ENCODE measurements at places on chromosomes 2 and 18.

GRCh38 chr18:23605941-23606340 lies 19.6 kb upstream of the NPC1 start:
- H3K4me1 ChIP-seq = no peaks in the 10 kb centered on the region
- no peak overlapping the region for H3K27ac ChIP-seq
- no peaks in the 10 kb centered on the region for H3K36me3 ChIP-seq
- H3K4me3 ChIP-seq = no peak overlapping the region
- no peak for DNase-seq

DNA sequence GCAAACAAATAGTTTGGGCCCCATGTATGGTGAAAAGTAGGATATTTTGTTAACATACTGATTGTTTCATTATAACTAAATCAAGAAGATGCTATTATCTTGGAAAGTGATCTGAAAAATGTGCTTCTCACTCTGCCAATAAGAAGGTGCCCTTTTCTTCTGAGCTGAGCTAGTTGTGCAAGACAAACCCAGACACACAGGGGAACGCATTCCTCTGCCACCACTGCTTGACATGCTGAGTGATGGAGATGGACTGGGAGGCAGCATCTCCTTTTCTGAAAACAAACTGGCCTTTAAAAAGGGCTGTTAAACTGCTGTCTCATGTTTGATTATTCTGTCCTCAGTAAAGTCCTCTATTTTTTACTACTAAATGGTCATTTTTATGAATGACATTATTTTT lies 1989.9 kb upstream of the CELF4 start:
- no peaks in the 10 kb centered on the region for H3K36me3 ChIP-seq
- no peaks in the 10 kb centered on the region for H3K27me3 ChIP-seq
- no peak overlapping the region for H3K27ac ChIP-seq
- no peak for DNase-seq
- no peak overlapping the region for H3K4me3 ChIP-seq

DNA sequence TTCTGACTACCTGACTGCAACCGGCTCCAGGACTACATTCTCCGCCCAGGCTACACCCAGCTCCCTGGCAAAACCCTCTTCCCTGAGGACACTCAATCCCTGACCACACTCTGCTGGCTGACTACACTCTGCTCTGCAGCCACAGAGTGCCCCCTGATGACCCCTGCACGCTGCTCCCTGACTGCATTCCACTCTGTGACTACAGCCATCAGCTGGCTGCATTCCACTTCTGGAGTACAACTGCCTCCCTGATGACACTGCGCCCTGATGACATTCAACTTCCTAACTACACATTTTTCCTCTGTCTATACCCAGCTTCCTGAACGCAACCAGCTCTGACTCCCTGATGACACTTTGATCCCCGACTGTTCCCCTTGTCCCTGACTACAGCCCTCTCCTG lies 71.3 kb upstream of the NRXN1 start:
- no peaks in the 10 kb centered on the region for H3K27me3 ChIP-seq
- no peak overlapping the region for H3K27ac ChIP-seq
- no peak overlapping the region for H3K4me3 ChIP-seq
- DNase-seq = no peak
- H3K4me1 ChIP-seq = no peaks in the 10 kb centered on the region

GRCh38 chr2:104685591-104685990 lies 168.3 kb upstream of the POU3F3 start:
- no peaks in the 10 kb centered on the region for H3K36me3 ChIP-seq
- no peaks in the 10 kb centered on the region for H3K4me1 ChIP-seq
- DNase-seq = no peak
- no peak overlapping the region for H3K27ac ChIP-seq
- no peak overlapping the region for H3K4me3 ChIP-seq

- no peak overlapping the region for H3K4me3 ChIP-seq
- peak overlapping the region; percentile 47 for H3K27ac ChIP-seq
- peaks cover 34% of the 10 kb centered on the region for H3K36me3 ChIP-seq
- H3K27me3 ChIP-seq = no peaks in the 10 kb centered on the region
Observed at GRCh38 chr2:189014449-189015138, 40.4 kb downstream of the COL3A1 start.

GRCh38 chr18:24837066-24837465 lies 376.6 kb downstream of the HRH4 start:
- no peaks in the 10 kb centered on the region for H3K4me1 ChIP-seq
- no peak overlapping the region for H3K4me3 ChIP-seq
- H3K27me3 ChIP-seq = no peaks in the 10 kb centered on the region
- no peak overlapping the region for H3K27ac ChIP-seq
- no peaks in the 10 kb centered on the region for H3K36me3 ChIP-seq

- H3K27me3 ChIP-seq = no peaks in the 10 kb centered on the region
- peak within 1 kb of the TSS; percentile 79 for H3K4me3 ChIP-seq
- no peaks in the 10 kb centered on the region for H3K36me3 ChIP-seq
- peak within 1 kb of the TSS; percentile 64 for H3K27ac ChIP-seq
Observed at GRCh38 chr2:47402805-47403608, at the start of gene MSH2. TSS of gene MSH2 (plus strand) at chr2:47403156. CDS start at chr2:47403192, 36 bp downstream.

GRCh38 chr18:505483-506122 lies 5.1 kb upstream of the COLEC12 start:
- H3K27me3 ChIP-seq = no peaks in the 10 kb centered on the region

DNA sequence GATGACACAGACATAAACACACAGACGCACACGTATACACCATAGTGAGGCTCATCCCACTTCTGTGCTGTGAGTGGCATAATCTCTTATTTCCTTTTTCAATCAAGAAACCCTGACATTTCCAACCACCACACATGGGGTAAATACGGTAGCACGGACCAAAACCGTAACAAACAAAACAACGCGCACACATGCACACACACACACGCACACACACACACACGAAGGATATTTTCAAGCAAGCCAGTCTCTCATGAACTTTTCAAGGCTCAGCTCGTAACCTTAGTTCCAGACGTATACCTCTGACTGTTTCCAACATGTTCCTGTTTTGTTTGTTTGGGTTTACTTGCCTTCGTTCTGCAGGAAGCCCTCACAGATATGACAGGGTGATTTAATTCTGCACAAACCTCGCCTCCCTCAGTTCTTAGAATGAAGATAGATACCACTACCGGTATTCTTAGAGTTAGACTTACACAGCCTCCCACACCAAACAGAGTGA lies 119.8 kb downstream of the BCL2 start:
- H3K4me1 ChIP-seq = peaks cover 4% of the 10 kb centered on the region
- no peak for DNase-seq
- no peaks in the 10 kb centered on the region for H3K36me3 ChIP-seq
- H3K27me3 ChIP-seq = no peaks in the 10 kb centered on the region
- no peak overlapping the region for H3K27ac ChIP-seq
- H3K4me3 ChIP-seq = no peak overlapping the region

DNA sequence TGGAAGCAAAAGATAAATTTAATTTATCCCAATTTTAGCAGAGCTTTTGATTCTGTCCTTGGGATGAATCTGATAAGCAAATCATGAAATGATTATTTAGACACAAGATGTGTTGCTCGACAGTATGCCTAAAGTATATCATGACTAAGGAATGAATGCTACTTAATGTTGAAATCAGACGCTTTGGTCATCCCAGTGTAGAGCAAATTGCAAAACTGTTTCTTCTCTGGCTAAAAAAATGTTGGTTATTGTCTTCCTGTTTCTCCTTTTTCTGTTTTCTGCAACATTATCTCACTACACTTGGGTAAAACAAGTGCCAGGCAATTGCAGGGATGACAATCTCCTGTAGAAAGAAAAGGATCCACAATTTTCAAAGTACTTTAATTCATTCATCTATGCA lies 66.4 kb downstream of the BABAM2 start:
- no peaks in the 10 kb centered on the region for H3K4me1 ChIP-seq
- H3K27me3 ChIP-seq = no peaks in the 10 kb centered on the region
- no peak overlapping the region for H3K27ac ChIP-seq
- no peak overlapping the region for H3K4me3 ChIP-seq

DNA sequence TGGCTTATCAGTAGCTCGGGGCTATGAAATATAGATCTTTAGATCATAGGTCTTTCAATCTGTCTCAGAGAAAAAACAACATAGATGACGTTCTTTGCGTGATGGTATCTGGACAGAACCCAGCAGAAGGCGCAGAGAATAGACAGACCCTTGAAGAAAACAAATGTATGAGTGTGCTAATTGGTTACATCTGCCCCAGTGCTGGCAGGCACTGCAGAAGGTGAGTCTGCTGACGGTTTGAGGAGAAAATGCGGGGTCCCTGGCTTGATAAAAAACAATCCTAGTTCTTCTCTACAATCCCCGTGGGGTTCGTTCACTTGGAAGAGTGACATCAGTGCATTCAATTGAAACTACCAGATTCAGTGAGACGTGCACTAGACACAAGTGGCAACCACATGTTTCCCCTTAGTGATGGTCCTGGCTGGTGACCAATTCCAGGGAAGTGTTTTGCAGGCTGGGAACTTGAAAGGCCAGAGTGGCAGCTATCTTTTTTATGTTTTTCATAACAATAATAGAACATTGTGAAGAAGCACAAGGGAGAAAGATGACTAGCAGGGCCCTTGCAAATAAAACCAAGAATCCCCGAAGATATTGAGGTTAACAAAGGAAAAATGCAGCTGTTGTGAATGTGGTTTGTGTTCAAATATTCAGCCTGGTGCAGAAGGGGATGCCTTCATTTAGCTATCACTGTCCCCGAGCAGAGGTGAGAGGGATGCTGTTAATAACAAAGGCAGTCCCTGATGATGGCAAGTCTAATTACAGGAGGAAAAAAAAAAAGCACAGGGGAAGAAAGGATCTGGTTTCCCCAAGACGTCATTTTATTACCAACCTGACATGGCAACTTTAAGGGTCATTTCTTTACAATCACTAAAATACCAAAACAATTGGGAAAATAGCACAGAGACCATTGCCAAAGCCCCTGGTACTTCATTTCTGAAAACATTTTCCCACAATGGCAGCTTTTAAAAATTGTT lies 337.6 kb upstream of the FIGN start:
- H3K4me1 ChIP-seq = no peaks in the 10 kb centered on the region
- no peak overlapping the region for H3K27ac ChIP-seq
- H3K36me3 ChIP-seq = no peaks in the 10 kb centered on the region

DNA sequence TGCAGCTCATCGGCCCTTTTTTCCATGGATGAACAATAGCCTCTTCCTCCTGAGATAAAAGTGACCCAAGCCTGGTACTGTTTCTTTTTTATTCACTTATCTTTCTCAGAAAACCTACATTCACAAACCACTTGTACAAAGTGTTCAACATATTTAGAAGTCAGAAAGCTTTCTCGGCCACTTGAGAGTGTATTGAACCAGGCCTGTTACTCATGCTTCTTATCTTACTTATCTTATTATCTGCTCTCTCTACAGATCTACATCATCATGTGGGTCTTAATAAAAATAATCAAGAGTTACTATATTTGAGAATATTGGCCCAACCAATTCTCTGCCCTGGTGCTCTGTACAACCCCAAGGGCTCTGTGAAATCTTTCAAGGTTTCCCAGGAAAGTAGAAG lies 242.1 kb downstream of the MREG start:
- no peak overlapping the region for H3K4me3 ChIP-seq
- H3K27ac ChIP-seq = peak overlapping the region; percentile 20
- no peaks in the 10 kb centered on the region for H3K27me3 ChIP-seq
- DNase-seq = no peak
- H3K36me3 ChIP-seq = no peaks in the 10 kb centered on the region

Measured in tibial artery (tissue), 4 donors.